Right ventricle myocardium superior (tissue), 1 donor: ENCODE measurements at places on chromosomes 7 and 10. TPM values are rescaled to one million over a fixed set of nuclear protein-coding genes. Genes with fewer than 3 reads are reported as not detected.

- no peak for DNase-seq
Measured at GRCh38 chr7:55903985-55904759, 16.9 kb downstream of the ZNF713 start.

- DNase-seq: peak; percentile 10
Measured at GRCh38 chr10:70912556-70912955, 24.2 kb upstream of the PCBD1 start.

- DNase-seq: no peak
Measured at GRCh38 chr7:132348341-132348740, 227.9 kb downstream of the PLXNA4 start.

- no peak for DNase-seq
Measured at GRCh38 chr7:151405588-151405987, 4.2 kb downstream of the WDR86 start.

DNA sequence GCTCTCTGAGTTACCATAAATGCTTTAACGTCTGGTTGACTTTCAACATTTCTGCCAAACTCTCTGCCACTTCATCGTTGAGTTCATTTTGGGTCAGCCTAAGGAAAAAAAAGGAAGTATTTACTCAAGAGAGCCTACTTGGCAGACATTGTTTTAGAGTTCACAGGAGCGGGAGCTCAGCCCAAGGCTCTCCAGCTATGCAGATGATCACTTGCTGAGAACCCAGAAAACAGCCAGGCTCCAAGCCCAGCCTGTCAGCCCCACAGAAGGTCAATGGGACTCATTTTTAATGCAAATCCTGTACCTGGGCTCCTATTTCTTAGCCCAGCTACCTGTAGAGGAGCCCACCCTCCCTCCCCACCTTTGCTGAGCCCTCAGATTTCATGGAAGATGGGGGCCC is 45.5 kb downstream of the NOD1 start:
- DNase-seq: peak; percentile 79

- DNase-seq: no peak
Measured at GRCh38 chr10:80292607-80293239, 3.3 kb upstream of the MAT1A start.

DNA sequence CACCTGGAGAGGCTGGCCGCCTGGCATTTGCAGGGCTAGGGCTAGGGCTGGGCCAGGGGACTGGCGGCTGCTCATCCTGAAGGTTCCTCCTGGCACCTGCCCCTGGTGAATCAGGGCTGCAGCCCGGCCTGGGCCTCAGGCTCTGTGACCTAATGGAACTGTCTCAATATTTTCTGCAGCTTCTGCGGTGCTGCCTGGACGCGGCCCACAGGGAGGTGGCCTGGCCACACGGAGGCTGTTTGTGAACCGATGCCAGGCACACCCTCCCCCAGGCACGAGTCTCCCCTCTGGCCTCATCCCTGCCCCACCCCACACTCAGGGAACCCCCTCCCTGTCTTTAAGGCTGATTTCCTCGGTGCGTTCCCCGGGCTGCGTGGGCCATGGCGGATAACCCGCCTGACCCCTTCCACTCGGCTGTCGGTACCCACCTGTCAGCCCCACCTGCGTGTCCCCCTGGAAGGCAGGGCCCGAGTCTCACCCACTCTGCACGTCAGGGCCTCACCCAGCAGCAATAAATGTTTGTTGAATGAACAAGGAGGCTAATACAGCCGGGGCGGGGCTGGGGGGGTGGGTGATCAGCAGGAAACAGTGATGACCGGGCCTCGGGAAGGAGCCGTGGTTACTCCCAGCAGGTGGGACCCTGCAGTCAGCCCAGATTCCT is 54.5 kb upstream of the DNAJB6 start:
- DNase-seq: peak; percentile 33

DNA sequence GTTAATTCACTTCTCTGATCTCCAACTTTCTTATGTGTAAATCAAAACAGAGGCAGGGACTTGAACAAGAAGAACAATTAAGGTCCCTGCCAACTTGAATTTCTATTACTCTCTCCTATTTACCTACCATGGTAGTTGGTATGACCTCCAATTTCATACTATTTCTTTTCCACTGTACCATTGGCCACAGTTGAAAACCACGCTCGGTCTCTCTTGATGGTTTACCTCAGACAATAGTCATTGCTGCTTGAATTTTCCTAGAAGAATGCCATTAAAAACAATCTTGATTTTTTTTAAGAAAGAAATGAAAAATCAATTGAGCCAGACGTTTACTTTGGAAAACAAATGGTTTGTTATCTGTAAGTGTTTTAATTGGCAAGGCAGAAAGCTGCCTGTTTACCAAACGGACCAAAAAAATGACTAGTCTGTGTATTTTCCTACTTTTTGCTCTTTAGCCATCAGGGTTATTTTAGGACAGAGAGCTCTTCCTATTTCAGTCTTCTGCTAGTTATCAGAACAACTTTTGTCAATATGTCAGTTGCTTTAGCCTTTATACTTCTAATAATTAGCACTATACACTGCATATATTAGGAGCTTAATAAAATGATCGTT is 157.5 kb upstream of the PLXDC2 start:
- no peak for DNase-seq

GRCh38 chr7:106868364-106868763 is 3.3 kb downstream of the PIK3CG start:
- DNase-seq: no peak

DNA sequence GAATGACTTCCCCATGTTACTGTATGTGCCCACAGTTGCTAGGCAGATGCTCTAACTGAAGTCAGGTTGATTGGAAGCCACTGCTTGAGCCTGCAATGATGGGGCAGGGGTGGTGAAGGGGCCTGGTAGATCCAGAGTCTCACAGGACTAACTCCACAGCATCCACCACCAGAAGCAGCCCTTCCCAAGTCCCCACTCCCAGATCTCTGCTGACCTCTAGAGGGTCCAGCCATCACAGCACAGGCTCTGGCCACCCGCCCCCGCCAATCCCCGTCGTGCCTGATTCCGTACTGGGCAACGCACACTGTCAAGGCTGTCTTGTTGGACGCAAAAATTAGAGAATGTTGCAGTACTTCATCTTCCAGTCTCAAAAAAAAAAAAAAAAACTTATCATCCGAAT is 136.8 kb upstream of the PDE1C start:
- no peak for DNase-seq

DNA sequence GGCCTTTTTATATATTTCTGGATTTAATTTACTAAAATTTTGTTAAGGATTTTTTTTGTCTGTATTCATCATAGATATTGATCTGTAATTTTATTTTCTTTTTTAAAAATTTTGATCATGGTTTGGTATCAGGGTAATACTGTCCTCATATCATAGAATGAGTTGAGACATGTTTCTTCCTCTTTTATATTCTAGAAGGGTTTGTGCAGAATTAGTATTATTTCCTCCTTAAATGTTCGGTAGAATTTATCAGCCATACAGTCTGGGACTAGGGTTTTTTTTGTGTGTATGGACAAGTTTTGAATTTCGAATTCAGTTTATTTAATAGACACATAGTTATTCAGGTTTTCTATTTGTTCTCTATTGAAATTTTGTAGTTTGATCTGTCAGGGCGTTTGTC is 54.0 kb downstream of the SHOC2 start:
- DNase-seq: no peak

DNA sequence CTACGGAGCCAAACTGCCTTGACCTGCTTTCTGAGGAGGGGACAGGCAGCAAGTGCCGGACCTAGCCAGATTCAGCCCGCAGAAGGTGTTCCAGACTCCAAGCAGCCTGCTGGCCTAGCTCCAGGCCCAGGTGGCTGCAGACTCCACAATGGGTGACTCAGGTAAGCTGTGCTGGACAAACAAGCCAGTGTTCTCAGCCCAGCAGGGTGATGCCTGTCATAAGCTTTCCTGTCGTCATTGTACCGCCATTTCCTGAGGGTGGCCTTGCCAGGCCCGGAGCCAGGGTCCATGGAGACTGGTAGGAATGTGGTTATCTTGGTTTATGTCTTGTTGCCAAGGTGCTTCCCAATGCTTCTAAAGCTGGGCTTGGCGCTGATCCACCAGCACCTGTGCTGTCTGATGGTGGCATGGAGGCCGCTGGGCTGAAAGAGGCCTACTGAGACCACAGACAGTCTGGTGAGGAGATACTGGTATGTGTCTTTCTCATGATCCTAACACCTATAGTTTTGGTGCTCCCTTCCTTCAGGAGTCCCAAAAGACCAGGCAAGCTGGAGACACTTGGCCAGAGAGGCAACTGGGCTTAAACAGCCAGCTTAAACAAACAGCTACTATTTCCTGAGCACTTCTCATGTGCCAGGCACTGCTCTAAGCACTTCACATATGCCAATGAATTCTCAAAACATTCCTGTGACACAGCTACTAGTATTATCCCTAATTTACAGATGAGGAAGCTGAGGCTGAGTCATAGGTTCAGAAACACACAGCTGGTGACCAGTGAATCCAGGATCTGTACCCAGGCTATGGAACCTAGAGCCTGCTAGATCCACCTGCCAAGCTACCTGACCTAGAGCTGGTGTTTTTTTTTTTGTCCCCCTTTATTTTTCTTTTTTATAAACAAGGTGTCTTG is 42.0 kb downstream of the ZC3HC1 start:
- no peak for DNase-seq

DNA sequence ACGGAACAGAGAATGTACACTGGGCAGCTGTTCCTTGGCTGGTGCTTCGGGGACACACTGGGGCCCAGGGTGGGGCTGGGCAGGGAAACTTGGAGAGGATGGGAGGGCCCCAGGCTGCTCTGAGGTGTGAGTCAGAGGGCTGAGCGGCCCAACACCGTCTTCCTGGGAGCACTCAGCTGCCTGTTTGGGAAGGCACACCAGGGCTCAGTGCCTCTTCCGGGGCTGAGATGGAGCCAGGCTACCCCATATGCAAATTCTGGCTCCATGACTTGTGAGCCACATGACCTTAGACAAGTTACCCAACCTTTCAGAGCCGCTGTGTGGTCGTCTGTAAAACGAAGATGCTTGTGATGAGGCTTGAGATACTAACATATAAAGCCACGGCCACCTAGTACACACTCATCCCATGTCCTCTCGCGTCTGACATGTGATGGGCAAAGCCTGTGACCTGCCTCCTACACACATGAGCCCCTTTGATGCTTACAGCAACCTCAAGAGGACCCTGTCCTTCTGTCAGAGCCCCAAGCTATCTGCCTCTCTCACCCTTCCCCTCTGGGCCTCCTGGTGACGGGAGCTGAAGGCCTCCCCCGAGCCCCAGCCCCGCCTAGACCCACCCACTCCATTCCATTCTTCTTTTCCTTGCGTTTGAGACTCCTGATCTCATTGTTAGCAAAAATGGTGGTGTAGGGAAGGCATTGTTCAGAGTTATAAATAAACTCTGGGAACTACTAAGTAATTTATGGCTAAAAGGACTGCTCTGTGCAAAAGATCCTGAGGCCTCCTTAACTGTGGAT is 26.1 kb downstream of the KLRG2 start:
- DNase-seq: no peak

- DNase-seq: peak; percentile 42
Measured at GRCh38 chr7:134732728-134733127, 46.7 kb upstream of the CALD1 start.

DNA sequence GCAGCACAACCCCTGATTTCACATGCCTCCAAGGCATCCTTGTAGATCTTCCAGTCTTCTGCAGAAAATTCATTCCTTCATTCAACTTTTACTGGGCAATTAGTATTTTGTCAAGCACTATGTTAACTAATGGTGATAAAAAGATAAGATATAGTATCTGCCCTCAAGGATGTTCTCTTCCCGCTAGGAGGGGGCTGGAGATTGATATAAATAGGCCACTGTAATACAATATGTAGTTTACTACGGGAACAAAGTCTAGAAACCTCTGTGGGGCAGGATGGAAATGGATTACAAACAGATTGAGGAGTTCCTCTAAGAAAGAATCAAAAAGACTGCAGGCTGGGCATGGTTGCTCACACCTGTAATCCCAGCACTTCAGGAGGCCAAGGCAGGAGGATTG is 10.3 kb upstream of the PARD3 start:
- DNase-seq: no peak

DNA sequence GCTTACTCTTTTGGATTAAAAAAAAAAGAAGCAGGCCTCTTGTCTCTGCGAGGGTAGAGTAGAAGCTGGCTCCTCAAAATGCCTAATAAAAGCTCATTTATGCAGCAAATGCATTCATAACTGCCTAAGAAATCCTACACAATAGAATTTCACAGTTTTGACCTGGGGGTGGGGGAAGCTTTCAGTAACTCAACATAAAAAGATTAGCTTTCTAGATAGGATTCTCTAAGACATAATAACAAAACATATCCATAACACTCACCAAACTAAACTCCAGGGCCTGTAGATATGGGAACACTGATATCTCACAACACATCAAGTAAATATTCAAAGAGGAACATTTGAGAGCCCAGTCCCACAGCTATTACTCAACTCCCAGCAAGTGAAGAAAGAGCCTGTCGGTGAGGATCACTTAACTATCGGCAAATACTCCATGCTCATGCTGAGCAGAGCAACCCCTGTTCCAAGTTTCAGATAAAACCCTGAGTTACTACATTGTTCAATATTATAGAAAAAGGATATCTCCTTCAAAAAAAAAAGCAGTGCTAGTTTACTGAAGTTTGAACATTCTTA is 88.1 kb downstream of the COBL start:
- DNase-seq: no peak

PNLIPRP2 gene
- not detected for total RNA-seq

VSTM4 gene
- 22.4 TPM for total RNA-seq

ALDH18A1 gene
- 9.7 TPM for total RNA-seq

GDF10 gene
- total RNA-seq: 0.11 TPM

WDFY4 gene
- total RNA-seq: 1.1 TPM

C10orf67 gene
- 0.54 TPM for total RNA-seq
